NCI-H524 treated with DMSO at 0.1 percent for 48 hours (cell line): ENCODE measurements at places on chromosomes 4 and X.

- no peak for DNase-seq
These were observed 232.2 kb downstream of the C4orf33 start for GRCh38 chr4:129328162-129328561.

DNA sequence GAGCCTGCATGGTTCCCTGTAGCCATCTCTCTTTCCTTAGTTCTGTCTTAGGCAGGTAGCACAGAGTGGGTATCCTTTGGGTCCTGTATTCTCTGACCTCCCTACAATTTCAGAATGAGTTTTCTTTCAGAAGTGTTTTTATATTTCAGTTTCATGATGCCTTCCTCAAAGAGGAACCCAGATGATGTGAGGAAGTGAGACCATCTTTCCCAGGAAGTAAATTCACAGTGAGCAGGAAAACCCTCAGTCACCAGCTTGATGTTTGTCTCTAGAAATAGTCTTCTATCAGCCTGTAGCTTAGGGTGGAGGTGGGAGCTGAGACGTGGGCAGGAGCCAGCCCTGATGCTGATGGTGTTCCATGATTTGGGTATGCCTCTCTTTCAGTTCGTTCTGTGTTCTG, 16.9 kb downstream of the PLAC1 start:
- DNase-seq = no peak

DNA sequence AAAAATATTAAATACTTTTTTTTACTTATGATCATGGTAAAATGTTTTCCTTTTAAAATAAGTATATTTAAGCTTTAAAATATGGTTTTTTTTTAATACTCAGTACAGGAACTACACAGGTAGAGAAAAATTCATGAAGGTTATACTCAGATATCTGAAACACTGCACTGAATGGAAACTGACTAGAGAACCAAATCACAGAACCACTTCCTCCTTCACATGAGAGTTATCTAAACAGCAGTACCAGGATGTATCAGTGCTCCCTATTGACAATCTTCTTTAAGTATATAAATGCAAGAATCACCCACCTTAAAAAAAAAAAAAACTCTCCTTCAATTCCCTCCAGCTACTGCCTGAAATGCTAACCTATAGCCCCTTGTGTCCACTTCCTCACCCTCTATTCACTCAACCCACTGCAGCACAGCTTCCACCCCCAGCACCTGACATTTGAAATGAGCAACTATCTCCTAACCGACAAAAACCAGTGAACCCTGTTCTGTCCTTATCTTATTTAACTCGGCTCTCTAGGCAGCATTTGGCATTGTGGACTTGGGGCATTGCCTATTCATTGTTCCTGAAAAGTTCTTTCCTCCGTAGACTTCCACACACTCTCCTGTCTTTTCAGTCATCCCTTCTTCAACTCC, 9.1 kb downstream of the SLC7A3 start:
- no peak for DNase-seq

DNA sequence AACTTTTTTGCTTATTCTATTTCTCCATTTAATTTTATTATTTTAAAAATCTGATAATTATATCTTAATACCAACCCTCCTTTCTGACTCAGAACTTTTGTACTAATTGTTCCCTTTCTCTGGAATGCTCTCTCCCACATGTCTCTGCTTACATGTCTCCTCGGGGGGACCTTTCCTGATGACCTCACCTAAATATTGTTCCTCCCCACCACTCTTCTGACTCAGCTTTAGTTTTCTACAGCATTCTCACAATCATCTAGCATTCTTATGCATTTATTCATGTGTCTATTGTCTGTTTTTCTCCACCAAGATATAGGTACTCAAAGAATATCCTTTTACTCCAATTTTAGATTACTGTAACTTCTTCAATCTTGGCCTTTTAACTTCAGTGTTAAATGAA, 128.7 kb downstream of the MSL3 start:
- no peak for DNase-seq

GRCh38 chrX:75603833-75604232, 81.0 kb upstream of the ZDHHC15 start:
- DNase-seq = peak; percentile 0

DNA sequence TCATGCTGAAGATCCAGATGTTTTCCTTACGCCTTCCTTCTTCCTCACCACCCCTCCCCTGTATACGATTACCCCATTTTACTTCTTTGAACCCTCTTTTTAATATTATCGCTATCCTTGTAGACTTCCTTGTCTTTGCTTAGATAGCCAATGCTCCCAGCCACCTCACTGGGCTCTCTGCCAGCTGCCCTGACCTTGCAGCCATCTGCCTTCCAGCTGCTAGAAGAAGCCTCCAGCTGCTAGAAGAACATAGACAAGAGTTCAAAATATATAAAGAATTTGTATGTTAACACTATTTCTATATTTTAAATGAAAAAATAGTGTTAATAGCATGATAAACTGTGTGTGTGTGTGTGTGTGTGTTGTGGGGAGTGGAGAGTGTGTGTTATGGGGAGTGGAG, 374.7 kb downstream of the ANKRD50 start:
- no peak for DNase-seq

DNA sequence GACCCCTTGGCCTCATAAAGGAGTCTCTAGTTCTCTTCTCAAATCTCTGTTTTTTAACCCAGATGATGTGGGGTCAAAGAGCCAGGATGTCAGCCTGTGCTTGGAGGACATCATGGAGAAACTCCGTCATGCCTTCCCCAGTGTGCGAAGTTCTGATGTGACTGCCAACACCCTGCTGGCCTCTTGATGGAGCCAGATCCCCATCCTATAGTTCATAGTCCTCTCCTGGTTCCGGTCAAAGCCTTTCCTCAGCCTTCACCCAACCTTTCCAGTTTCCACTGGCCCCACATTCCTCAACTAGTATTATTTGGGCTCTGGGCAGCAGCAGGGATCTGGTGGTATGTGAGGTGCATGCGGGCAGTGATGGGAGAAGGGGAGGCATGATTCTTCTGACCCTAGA, 30.7 kb downstream of the TAF7L start:
- DNase-seq = no peak

GRCh38 chrX:123060986-123061385, 123.1 kb upstream of the GRIA3 start:
- DNase-seq = no peak

- DNase-seq = peak; percentile 0
These were observed 506.9 kb upstream of the PCDH10 start for GRCh38 chr4:132642016-132642817.

DNA sequence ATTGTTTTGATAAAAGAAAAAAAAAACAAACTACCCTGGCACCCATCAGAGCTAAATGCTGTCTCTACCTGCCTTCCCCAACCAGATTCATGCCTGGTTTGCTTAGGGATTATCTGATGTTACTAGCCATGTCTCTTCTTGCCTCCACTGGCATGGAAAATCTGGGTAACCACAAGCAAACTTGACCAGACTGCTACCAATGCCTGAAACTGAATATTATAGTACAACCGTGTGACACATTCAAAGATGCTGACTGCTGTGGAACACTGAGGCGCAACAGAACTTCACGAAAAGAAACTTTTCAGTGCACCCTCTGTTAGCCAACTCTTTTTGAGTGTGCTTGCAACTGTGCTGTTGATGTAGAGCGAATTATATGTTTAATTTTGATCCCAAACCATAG, 228.1 kb downstream of the CBR4 start:
- DNase-seq = no peak

- DNase-seq = no peak
These were observed 125.5 kb downstream of the GPC3 start for GRCh38 chrX:133859860-133860259.

GRCh38 chr4:112664611-112665010, 27.7 kb downstream of the LARP7 start:
- DNase-seq = no peak

DNA sequence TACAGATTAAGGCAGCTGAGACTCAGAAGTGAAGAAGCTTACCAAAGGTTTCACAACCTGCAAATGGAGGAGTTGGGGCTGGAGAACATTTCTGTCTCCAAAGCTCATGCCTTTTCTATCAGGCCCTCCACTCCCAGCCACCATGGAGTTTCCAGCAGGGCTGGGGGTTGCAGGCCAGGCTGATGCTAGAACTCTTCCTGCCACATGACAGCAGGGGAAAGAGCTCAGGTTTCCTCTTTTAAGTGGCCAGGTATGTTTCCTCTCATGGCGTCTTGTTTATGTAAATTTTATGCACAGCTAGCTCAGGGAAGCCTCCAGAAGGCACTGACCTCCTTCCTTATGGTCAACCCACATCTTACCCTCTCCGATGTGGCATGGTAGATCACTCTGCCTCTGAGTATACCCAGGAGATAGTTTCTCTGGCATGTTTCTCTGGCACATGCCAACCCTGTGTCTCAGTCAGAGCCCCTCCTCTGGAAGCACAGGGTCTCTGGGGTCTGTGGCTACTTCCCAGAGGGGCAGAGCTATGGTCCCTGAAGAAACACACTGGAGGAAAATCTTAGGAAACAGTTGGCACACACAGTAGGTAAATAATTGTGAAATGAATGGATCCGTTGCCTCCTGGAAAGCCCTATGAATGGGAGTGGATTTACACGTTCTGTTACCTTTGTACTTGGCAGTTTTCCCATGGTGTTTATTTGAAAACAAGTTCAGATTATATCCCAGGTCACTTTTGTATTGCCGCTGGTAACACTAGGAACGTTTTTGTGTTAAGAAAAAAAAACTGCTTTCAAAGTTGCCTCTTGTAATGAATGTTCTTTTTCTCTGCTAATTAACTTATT, 28.9 kb downstream of the PDK3 start:
- no peak for DNase-seq

DNA sequence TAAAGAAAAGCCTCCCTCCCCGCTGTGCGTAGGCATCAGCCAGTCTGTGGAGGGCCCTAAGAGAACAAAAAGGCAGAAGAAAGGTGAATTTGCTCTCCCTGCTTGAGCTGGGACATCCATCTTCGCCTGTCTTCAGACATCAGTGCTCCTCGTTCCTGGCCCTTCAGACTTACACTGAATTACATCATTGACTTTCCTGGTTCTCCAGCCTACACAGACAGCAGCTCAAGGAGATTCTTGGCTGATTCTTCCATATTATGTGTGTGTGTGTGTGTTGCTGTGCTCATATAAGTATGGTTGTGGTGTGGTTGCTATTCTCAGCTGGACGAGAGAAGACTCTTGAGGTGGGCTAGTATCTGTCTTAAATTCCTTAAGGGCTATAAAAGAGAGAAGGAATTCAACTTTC, 35.5 kb upstream of the CD99L2 start:
- no peak for DNase-seq

- DNase-seq = no peak
These were observed 21.6 kb downstream of the OPHN1 start for GRCh38 chrX:68411729-68412128.

GRCh38 chr4:80335554-80336358, at the start of gene CFAP299:
CFAP299 (plus strand) TSS chr4:80335730.
- peak; percentile 32 for DNase-seq

GRCh38 chr4:111127841-111128240, 505.0 kb upstream of the PITX2 start:
- no peak for DNase-seq

DNA sequence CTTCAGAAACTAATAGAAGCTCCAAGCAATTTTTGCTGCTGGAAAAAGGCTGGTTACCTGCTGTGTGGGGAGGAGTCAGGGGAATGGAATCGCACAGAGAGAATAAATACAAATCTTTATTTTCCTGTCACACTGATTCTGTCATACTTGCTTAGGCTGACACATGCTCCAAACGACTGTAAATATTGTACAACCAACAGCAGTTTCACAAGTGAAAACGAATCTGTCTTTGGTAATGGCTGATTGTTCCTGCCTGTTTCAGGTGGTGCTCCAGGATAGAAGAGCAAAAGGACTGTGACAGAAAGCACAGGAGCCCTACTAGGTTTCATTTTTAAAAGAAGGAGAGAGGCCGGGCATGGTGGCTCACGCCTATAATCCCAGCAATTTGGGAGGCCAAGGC, 125.5 kb upstream of the DCLK2 start:
- DNase-seq = no peak

DNA sequence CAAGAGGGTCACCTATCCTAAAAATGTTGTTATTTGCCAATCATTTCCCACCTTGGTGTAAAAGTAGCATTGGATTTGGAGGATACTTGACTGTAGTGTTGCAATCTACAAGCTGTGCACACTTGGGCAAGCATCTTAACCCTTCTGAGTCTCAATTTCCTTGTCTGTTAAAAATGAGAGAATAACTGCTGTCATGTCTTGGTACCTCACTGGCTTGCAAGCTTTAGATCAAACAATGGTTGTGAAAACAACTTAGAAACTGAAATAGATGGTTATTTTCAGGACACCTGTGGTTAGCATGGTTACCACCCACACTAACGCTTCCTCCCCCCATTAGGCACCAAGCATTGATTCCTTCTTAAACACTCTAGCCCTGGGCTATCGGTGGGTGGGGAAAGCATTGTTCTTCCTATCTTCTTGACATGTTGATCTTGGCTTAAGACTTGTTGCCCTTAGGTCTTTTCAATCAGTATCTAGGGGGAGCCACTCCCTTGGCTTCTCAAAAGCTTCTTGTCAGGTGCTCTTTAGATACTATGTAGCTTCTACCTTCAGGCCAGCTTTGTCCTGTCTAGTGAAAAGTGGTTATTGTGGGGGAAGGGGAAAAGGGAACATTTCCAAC, 10.6 kb upstream of the AMOT start:
- DNase-seq = no peak

GRCh38 chr4:182325397-182325796, 82.2 kb downstream of the TENM3 start:
- DNase-seq = no peak

DNA sequence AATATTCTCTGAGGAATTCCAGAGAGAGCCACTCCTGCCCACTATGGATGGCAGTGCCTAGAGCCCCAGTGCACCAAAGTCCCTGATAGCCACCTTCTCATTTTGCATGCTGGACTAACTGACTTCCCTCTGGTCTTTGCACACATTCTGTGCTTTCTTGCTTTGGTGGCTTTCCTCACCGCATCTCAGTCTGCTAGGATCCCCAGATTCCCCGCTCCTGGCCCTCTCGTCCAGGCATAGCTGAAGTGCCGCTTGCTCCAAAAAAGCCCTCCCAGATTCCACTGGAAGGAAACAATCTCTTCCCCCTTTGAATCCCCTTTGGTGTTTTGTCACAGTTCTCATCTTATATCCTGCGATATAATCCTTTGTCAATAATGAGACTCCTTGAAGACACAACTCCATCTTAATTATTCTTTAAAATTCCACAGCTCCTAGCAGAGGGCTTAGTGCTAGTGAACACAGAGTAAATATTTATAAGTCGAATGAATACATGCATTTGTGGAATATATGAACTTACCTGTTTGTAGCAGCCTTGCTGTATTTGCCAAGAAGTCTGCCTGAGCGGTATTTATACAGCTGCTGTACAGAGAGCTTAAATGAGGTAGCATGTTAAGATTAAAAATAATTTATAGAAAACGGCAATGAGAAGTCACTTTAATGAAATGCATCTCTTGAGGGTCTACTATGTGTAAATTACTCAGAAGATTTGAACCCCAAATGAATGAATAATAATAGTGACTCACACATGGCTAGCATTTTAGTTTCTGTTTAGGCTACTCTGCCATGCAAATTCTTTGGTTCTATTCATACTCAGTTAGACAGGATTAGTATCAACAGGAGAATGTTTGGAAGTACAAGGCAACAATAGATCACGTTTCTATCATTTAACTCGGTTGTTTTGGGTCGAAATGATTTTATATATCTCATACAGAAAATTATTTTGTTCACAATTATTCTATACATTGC, 421.9 kb upstream of the TENM3 start:
- DNase-seq = no peak
